Stimulated activated CD8-positive, alpha-beta memory T cell treated with anti-CD3 and anti-CD28 coated beads, Interleukin-15, amount 100 ng/mL, for 48 hours (primary cell): ENCODE measurements at places on chromosomes 3 and 15.

DNA sequence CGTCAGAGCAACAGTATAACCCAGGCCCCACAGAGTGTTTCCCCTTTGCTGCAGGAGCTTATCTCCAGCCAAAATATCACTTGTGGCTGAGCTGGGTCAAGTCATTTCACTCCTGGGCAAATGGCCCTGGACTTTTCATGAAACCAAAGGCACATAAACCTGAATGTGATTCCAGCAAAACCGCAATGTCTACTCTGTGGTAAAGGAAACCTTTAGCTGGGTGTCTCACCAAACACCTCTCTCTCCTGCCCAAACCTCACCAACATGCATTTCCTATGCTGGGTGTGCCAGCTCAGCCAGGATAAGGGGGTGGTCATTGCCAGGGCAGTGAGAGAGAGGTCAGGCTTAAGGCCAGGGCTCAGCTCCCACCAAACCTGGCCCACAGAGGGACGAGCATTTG is 67.4 kb downstream of the GTPBP8 start:
- DNase-seq, result no peak

- DNase-seq, result no peak
Measured at GRCh38 chr3:125194061-125194848, 18.3 kb downstream of the SLC12A8 start.

GRCh38 chr3:53939813-53940212 is 48.2 kb upstream of the SELENOK start:
- no peak for DNase-seq

DNA sequence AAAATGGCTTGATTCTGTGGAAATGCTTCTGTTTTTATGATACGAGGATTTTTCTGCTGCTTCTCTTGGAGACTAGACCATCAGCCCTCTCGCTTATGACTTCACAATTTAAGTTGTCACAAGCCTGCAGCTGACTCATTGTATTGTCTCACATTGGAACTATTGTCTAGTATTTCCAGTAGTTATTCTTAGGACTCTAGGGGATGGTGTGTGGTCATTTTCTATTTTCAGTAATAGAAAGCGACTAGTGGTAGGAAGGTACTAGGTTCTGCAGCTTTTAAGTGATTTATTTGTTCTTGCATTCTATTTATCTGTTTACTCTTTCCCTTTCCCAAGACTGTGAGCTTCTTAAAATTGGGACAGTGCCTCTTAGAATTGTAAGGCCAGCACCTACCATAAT is 66.3 kb upstream of the CRTC3 start:
- no peak for DNase-seq

DNA sequence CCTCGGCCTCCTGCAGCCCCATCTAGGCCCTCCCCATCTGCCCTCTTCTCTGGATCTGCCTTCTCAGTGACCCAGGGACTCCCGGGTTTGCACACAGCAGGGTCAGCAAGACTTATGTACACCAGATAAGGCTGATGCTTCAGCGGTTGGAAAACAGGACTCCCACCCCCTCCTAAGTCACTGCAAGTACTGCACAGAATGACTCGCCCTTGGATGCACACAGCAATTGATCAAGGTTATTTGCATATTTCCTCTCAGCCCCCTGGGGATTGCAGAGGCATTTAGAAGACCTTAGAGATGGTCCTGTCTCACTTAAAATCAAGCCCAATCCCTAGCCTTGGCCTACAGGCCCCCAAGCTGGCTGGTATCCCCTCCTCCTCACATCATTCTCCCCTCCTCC is 8.9 kb downstream of the ACAN start:
- DNase-seq, result no peak

- no peak for DNase-seq
Measured at GRCh38 chr3:29128001-29128400, 152.9 kb upstream of the RBMS3 start.
